ENCODE measurements at places on chromosomes 16 and 17.

GRCh38 chr17:39080421-39081078, 70.9 kb downstream of the PLXDC1 start:
- peak; percentile 50 for DNase-seq

DNA sequence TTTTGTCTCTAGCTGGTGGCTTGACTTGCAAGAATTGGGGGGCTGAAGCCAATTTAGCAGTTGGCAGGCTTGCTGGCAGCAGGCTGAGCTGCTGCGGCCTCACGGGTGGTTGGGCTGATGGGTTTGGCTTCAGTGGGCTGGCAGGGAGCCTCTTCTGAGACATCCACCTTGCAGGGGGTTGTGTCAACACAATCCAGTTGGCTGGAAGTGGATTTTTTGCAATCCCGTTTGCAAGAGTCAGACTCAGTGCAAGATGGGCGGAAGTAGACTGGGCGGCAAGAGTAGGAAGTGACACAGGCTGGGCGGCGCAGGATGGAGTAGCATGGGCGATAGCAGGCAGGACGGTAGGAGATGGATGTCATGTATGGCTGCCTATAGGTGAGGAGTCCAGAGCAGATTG, 1.5 kb downstream of the KRTAP16-1 start:
- peak; percentile 78 for DNase-seq

DNA sequence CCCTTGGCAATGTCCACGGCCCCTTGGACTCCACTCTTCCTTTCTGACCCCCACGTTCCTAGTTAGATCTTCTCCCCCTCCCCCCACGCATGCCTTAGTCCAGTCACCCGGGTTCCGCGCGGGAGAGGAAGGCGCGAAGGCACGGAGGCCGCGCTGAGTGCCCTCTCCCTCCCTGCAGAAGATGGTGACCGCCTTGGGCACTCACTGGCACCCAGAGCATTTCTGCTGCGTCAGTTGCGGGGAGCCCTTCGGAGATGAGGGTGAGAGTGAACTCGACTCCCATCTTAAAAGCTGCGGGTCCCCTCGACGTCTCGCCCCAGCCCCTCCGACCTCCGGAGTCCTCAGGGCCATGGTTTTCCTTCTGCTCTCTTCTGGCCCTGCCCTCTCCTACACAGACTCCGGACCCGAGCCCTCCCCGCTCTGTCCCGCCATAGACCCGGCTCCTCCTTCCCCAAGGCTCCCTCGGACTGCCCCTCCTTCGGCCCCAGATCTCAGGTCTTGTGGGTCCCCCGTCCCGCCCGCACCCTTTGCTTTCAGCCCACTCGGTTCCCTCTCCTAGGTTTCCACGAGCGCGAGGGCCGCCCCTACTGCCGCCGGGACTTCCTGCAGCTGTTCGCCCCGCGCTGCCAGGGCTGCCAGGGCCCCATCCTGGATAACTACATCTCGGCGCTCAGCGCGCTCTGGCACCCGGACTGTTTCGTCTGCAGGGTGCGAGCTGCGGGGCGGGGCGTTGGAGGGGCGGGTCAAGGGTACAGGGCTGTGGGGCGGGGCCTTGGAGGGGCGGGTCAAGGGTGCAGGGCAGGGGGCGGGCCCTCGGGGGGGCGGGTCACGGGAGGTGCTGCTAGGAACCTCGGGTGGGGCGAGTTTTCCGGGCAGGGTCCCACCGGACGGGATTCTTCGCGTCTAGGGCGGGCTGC, 4.6 kb downstream of the TGFB1I1 start:
- DNase-seq = no peak

- DNase-seq = no peak
Measured at GRCh38 chr17:77128896-77129567, 11.7 kb upstream of the SEC14L1 start.

- DNase-seq = no peak
Measured at GRCh38 chr17:8742274-8742673, 2.4 kb downstream of the CCDC42 start.

GRCh38 chr16:78487471-78487870, 388.0 kb downstream of the WWOX start:
- no peak for DNase-seq

DNA sequence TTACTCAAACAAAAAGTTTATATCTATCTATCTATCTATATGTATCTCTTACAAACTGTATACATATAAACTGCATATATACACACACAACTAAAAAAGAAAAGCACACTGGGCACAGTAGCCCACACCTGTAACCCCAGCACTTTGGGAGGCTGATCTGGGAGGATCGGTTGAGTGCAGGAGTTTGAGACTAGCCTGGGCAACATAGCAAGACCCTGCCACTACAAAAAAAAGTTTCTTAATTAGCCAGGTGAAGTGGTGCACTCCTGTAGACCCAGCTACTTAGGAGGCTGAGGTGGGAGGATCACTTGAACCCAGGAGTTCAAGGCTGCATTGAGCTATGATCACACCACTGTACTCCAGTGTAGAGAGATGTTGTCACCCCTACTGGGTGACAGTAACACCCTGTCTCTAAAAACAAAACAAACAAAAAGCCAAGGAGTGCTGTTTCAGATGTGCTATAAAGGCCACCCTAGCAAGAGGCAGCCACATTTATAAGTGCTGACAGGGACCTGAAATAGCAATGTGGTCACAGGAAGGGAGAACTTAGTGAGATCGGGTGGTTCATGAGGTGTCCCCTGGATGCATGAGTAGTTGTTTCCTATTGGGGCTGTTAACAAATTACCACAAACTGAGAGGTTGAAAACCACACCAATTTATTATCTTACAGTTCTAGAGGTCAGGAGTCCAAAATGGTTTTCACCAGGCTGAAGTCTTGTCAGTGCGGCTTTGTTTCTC, 4.8 kb downstream of the CD2BP2 start:
- DNase-seq = no peak

DNA sequence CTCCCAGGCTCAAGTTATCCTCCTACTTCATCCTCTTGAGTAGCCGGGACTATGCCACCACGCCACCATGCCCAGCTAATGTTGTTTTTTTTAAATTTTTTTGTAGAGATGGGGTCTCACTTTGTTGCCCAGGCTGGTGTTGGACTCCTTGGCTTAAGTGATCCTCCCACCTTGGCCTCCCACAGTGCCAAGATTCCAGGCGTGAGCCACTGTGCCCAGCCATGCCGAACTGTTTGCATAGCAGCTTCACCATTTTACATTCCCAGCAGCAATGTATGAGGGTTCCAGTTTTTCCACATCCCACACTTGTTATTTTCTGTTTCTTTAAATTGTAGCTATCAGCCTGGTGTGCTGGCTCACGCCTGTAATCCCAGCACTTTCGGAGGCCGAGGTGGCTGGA, 2.2 kb upstream of the CTRB1 start:
- DNase-seq = no peak

DNA sequence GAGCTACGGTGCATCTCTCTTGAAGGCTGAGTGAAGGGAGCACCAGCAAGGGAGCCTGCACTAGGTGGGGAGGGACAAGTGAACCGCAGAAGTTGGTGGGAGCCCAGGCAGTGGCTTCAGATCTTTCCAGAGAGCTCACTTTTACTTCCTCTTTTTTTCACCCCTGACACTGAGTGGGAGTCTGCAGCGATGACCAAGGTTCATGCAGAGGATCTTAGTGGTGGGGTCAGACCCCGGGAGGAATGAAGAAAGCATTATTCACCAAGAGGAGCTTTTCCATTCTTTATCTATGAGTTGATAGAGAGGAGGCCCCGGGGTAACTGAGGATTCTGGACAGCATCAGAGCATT, 3.0 kb upstream of the CCL2 start:
- no peak for DNase-seq

- DNase-seq = no peak
Measured at GRCh38 chr17:79573196-79573896, 37.5 kb downstream of the RBFOX3 start.

- DNase-seq = no peak
Measured at GRCh38 chr17:39104657-39105056, 46.8 kb downstream of the PLXDC1 start.

DNA sequence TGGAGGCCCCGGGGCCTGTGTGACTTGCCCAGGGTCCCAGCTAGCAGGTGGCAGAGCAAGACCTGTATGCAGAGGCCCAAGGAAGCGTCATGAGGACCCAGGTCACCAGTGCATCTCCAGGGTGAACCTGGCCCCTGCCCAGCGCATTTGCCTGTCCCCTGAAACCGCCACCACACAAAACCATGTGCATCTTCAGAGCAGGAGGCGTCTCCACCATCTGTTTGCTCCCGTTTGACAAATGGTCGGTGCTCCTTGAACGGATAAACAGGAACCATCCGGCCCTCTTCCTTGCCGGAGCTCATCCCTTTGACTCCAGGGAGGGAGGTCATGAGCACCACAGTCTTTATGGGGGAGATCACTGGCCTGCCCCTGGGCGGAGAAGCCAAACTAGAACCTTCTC, 62.5 kb downstream of the JPH3 start:
- DNase-seq = no peak

DNA sequence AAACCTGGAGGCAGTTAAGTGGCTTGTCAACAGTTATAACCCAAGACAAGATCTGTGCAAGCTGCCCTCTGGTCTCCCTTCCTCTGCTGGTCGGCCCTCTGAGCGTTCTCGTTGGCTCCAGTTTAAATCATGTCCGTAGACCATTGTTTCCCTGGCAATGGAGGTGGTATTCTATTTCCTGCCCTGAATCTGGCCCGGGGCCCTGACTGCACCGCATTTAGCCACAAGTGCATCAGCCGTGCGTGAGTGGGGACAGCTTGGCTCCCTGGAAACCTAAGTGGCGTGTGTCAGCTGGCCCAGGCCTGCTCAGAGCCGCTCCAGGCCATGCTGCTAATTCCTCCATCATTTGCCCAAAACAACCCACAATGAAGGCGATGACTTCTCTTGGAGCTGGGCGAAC, 15.0 kb upstream of the MYLK3 start:
- DNase-seq = no peak

GRCh38 chr16:71635632-71636031, 9.6 kb downstream of the MARVELD3 start:
- DNase-seq = no peak

- no peak for DNase-seq
Measured at GRCh38 chr17:63378411-63379375, 67.4 kb downstream of the CYB561 start.

DNA sequence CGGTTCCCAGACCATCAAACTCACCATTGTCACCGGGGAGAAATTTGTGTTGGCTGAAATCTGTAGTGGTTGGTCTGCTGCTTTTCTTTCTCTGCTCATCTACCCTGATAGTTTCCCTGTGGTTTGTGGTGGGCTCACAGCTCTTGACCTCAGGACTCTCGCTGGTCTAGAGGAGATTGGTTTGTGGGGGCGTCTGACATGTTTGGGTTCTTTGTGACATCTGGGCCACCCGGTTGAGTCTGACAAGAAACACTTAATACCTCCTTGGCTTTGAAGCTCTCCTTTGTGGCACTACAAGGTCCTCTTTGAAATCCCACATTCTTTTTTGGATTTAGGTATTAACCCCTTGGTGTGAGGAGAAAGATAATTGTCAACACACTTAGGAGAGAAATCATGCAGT, 662.0 kb downstream of the WWOX start:
- no peak for DNase-seq

DNA sequence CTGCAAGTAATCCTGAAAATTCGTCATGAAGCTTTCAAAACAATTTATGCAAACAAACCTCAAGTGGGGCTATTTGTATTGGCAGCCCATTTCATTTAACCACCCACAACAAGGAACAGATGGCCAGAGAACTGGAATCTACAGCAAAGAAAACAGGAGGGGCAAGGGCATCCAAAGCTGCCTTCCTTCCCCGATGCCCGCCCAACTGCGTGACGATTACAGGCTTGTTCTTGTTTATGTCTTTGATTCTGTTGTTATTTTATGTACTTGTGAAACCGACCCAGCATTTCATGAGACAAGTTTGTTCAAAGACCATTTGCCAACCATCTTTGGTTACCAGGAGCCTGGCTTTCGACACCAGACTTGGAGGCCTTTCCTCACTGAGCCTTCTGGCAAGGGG, 59.1 kb upstream of the IRX6 start:
- DNase-seq = peak; percentile 74

GRCh38 chr17:3690094-3690715, 5.8 kb downstream of the P2RX5 start:
- no peak for DNase-seq

GRCh38 chr17:48308581-48308980, 121.4 kb downstream of the SKAP1 start:
- DNase-seq = no peak

GRCh38 chr17:62911114-62911513, 54.9 kb upstream of the TANC2 start:
- peak; percentile 46 for DNase-seq

GRCh38 chr17:51407576-51407975, 147.2 kb downstream of the UTP18 start:
- no peak for DNase-seq

- DNase-seq = no peak
Measured at GRCh38 chr17:79819534-79820276, 19.5 kb downstream of the CBX4 start.

- no peak for DNase-seq
Measured at GRCh38 chr16:17747081-17747756, 276.5 kb upstream of the XYLT1 start.

- peak; percentile 50 for DNase-seq
Measured at GRCh38 chr17:20116683-20117309, 107.6 kb downstream of the SPECC1 start.

- DNase-seq = no peak
Measured at GRCh38 chr17:58391302-58391984, 25.9 kb downstream of the RNF43 start.

- no peak for DNase-seq
Measured at GRCh38 chr16:2855536-2855935, 2.4 kb downstream of the PRSS22 start.

DNA sequence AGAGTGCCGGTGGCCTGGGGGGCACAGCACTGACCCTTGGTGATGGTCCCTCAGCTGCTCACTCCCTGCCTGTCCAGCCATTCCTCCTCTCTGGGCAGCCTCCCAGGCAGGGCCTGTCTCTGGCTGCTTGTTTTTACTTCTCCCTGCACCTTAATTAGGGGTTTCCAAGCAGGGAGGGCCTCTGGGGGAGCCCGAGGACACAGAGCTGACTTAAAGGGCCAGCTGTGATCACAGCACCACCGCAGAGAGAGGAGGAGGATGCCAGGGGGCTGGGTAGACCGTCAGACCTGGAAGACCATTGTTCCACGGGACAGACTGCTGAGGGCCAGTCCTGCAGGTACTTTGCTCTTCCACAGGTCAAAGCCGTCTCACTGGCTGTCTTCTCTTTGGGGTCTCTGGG, 1.2 kb upstream of the DPH1 start:
- no peak for DNase-seq

- no peak for DNase-seq
Measured at GRCh38 chr17:48144976-48145798, 37.6 kb downstream of the SNX11 start.

GRCh38 chr17:66898536-66898935, 63.6 kb downstream of the CACNG5 start:
- DNase-seq = no peak
